ENCODE measurements at places on chromosomes 13 and 19.

- no peak for DNase-seq
Measured at GRCh38 chr19:38650172-38650775, 2.8 kb downstream of the ACTN4 start.

DNA sequence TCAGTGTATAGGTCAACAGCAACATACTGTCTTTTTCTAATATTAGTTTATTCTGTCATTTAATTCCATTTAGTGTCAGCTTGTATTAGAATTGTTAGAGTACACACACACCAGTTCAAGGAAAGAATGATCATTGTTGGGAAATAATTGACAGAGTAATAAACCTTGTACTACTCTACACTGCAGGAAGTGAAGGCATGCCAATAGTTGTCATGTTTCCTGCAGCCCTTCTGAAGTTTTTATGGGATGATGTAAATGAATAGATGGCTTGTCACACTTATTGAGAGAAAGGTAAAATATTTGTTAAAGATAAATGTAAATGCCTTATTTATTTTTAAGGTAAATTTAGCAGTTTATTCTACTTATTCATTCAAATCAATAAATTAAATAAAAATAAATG, 306.9 kb upstream of the KLHL1 start:
- no peak for DNase-seq

DNA sequence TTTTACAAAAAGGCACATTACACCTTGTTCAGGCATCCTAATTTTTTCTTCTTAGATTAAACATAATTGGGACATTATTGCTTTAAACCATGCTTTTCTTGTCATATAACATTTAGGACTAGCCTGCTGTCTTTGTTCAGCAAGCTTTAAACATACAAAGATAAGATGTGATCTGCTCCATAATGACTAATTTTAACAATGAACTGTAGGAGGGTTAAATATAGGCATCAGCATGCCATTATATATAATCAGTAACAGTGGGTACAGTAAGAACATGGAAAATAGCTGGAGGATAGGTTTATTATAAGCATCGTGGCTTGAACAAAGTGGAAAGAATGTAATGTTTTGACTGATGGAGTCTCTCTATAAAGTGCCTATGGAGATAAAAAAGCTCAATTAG, 661.7 kb downstream of the SLITRK6 start:
- DNase-seq, result no peak

DNA sequence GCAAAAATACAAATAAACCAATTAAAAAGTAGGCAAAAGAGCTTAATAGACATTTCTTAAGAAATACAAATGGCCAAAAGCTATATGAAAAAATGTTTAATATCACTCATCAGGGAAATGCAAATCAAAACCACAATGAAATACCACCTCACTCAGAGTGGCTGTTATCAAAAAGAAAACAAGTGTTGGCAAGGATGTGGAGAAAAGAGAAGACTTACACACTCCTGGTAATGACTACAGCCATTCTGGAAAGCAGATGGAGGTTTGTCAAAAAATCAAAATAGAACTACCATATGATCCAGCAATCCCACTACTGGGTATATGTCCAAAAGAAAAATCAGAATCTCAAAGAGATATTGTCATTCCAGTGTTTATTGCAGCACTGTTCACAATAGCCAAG, 223.5 kb upstream of the SLC10A2 start:
- DNase-seq, result no peak

DNA sequence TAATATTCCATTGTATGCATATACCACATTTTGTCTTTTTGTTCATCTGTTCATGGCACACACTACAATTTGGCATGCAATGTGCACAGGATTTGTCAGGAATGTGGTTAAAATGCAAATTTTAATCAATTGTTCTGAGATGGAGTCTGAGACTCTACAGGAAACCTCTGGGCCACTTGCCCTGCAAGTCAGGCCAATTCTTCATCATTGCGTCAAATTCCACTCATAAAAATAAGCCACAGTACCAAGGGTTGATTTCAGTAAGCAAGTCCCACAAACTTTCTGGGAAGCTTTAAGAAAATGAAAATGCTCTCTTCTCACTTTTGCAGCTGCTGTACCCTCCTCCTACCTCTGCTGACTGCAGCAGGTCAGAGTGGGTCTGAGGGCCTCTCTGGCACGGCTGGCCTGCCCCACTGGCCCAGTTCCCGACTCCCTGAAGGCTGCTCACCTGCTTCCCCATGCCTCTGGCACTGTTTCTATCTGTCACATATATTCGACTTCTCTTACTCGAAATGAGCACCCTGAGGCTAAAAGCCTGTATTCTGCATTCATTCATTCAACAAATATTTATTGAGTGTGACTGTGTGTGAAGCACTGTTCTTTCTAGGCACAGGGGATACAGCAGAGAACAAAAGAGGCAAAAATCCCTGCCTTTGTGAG, 83.8 kb upstream of the WASF3 start:
- no peak for DNase-seq

DNA sequence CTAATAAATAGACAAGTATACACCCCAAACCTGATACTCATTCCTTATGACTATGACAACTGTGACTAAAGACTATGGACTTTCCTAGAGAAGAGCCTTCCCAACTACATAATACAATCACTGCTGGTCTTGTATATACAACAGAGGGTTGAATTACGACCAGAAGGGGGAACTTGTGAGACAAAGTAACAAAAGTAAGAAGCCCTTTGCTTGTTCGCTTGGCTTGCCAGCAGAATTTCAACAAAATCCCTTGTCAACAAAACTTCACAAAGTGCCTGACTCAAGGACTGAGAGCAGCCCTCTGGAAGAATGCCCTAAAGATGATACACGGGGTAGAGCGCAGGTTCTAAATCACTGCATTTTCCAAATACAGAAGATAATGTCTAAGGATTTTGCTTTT, 99.4 kb downstream of the WASF3 start:
- no peak for DNase-seq

DNA sequence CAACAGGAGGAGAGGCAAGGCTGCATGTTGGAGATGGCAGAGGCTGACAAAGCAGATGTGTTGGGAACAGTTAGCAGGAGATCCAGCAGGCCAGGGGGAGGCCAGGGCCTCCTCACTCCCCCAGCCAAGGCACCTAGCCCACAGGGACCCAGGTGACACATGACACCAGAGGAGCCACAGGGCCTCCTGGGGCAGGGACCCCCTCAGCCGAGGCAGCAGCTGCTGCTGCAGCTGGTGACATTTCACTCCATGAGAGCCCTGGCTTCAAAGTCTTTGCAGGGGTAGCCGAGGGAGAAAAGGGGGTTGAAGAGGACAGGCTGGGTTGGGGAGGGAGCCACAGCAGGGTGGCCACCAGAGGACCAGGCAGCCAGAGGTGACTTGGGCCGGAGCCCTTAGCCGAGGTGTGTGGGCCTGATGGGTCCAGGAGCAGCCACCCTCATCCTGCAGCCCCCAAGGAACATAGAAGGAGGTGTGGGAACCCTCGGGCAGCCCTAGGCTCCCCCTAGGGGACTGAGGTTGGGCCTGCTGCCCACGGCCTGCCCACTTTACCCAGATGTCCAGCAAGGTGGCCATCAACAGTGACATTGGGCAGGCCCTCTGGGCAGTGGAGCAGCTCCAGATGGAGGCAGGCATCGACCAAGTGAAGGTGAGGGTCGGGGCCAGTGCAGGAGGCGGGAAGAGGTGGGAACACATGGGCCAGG, at the start of gene GNG14:
GNG14 (plus strand) TSS at position 503 of the 701 bp plus-strand sequence; CDS start at position 554, 51 bp downstream.
- DNase-seq, result no peak

DNA sequence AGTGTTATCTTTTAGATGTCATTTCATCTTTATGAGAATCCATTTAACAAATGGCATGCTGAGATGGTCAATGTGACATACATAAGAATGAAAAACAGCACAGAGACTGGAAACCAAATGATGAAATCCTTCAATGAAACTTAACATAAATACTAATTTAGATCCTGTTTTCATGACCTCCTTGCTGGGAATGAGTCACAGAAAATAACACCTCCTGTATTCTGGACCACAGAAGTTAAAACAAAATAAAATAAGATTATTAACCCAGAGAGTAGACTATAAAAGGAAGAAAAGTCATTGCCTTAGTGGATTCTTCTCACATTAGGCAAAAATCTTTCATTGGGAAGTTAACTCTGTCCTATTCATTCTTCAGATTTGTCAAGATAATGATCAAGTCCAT, 1.6 kb downstream of the DIAPH3 start:
- no peak for DNase-seq

- no peak for DNase-seq
Measured at GRCh38 chr13:41765020-41765419, 195.9 kb downstream of the VWA8 start.

GRCh38 chr19:30557927-30558557, 185.9 kb downstream of the ZNF536 start:
- DNase-seq, result no peak

DNA sequence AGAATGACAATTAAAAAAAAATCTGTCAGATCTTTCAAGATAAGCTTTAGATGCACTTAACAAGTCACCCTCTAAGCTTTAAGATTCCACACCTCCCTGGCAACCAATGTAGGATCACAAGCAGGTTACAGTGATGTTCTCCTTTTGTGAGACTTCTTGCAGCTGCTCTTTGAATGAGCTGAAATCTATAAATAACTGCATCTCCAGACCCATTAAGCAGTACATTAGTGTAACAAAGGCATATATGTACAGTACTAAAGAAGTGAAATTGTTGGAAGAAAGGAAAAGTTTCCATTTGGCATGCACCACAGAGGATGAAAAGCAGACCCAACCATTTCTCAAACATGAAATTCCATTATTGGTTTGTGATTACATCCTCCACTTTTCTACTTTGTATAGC, 364.7 kb downstream of the ENOX1 start:
- DNase-seq, result no peak

- no peak for DNase-seq
Measured at GRCh38 chr13:39226359-39226758, 188.1 kb downstream of the NHLRC3 start.

- no peak for DNase-seq
Measured at GRCh38 chr19:677201-677600, 1.0 kb downstream of the FSTL3 start.

- DNase-seq, result no peak
Measured at GRCh38 chr13:29481603-29482002, 113.9 kb downstream of the SLC7A1 start.

GRCh38 chr13:20412691-20413355, 112.8 kb downstream of the CRYL1 start:
- no peak for DNase-seq

- no peak for DNase-seq
Measured at GRCh38 chr13:63693696-63694095, 2278.0 kb upstream of the PCDH20 start.

Measured in central memory CD8-positive, alpha-beta T cell (primary cell).